RWPE1 (cell line): ENCODE measurements at places on chromosomes 13 and 19.

DNA sequence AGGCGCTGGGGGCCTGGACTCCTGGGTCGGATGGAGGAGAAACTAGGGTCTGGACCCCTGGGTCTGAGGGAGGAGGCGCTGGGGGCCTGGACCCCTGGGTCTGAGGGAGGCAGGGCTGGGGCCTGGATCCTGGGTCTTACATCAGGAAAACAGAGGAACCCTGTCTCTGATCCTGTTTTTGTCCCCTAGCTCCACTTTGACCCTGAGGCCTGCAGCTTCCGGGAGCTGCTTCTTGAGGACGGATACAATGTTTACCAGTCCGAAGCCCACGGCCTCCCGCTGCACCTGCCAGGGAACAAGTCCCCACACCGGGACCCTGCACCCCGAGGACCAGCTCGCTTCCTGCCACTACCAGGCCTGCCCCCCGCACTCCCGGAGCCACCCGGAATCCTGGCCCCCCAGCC, 2.4 kb downstream of the FGF21 start:
- no peak for DNase-seq

DNA sequence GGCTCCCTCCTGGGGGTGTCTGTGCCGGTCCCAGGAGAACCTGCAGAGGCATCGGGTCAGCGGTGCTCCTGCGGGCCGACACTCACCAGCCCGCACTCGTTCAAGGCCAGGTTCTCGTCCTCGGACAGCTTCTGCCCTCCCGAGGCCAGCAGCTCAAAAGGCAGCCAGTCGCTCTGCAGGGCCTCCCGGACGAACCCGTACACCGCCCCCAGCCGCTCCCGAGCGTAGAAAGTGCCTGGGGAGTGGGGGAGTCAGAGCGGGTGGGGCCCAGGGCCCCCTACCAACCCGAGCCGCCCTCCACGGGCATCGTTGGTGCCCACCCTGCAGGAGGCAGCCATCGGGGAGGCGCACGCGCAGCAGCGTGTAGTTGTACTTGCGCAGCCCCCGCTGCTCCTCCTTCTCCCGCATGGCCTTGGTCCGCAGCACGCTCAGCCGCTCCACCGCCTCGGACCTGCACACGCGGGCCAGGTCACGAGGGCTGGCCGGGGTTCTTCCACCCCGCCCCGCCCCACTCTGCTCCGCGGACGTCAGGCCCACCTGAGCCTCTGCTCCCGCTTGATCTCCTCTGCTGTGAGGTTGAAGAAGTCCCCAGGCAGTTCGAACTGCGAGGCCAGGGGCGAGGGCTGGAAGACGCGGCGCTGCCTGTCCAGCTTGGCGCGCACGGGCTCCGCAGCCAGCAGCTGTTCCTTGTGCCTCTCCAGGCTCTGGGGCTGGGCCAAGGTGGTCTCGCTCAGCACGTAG, 11.5 kb downstream of the UBXN6 start:
- DNase-seq: no peak

- DNase-seq: no peak
Measured at GRCh38 chr13:22017226-22017625, 346.4 kb downstream of the FGF9 start.

DNA sequence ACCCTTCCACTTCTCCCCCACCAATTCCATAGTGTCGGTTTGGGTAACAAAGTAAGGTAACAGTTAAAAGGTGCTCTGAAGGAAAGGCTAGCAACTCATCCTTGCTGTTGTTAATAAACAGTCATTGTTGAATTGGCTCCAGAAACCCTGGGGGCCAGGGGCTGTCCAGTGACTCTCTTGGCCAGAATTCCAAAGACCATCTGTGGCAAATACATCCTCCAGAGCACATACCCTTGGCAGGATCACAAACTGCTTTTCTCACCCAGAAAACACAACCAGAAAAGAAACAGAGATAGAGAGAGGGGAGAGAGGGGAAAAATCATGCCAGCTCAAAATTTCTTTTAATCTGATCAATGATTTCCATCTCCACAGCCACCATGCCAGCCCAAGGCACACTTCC, 22.1 kb downstream of the CACNA1A start:
- DNase-seq: no peak

DNA sequence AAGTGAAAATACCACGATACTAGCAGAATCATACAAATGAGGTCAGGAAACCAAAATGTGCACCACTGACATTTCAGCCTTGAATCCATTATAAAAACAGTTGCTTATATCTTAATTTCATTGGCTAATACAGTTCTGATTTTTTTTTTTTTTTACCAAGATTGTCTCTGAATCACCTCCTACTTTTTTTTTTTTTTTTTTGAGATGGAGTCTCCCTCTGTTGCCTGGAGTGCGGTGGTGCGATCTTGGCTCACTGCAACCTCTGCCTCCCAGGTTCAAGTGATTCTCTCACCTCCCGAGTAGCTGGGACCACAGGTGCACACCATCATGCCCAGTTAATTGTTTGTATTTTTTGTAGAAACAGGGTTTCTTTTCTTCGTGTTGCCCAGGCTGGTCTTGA, 270.2 kb downstream of the LMO7 start:
- no peak for DNase-seq

DNA sequence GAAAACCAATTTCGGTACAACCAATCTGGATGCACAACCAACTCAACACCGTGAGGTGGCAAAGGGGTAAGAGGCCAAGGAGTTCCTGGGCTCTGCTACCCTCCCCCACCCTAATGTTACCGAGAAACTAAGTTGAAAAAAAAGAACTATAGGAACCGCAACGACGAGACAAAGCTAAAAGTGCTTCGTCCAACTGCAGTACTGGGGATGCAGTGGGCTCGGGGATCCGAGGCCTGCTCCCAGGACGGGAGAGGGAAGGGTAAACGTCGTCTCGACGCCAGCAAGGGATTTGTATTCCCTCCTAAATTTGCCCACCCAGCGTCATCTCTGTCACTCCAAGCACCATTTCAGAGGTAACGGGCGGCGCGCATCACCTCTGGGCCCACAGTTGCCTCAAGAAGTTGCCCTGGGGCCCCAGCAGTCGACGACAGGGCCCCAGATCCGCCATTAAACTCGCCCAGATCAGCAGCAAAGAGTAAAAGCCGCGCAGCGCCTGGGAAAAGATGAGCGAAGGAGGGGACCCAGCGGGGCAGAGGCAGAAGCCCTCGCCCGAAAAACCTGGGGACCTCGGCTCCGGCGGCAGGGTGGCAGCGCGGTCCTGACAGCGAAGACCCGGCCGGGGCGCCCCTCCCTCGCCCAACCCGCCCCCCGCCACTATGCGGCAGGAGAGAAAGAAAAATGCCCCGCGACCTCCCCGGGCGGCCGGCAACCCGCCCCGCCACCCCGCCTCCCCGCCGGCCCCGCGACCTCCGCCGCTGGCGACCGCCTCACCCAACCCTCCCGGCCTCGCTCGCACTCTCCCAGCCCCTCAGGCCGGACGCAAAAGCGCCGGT, 752 bp downstream of the ZMYM5 start:
- DNase-seq: peak; percentile 43

GRCh38 chr13:80262051-80262695, 78.8 kb downstream of the SPRY2 start:
- DNase-seq: no peak

DNA sequence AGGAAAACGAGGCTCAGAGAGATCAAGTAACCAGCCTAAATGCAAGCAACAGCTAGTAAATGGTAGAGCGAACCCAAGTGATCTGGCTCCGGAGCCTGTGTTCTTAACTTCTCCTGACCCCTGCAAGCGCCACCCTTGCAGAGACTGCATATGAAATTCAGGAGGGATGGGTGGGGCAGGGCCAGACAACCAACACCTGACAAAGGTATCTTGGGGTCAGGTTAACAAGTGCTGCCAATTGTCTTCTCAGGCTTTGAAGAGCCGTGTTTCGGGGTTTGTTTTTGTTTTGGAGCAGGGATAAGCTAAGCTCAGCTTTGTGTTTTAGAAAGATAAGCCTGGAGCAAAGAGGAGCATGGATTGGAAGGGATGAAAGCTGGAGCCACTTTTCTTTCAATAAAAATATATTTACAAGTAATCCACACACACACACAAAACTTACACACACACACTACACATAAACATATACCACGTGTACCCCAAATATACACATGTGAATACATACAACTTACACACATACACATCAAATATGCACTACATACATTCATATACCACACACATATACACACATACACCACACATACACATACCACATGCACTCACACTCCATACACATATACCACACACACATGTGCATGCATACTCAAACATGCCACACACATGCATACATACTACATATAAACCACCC, 722.0 kb downstream of the DIAPH3 start:
- no peak for DNase-seq

DNA sequence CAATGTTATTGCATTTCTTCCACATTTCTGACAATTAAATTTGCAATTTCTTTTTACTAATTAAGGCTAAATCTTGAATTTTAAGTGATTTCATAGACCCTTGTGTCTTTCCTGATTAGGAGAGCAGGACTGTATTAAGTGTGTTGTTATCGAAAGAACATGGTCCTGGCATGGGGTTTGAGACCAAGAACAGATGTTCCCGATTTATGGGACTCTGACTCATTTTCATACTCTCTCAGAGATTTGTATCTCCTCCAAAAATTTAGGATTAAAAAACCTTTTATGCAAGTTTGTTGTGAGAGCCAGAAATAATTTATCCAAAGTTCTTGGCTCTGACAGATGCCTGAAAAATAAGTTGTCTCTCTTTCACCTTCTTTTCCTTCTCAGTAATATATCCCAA, 589.3 kb upstream of the ARGLU1 start:
- no peak for DNase-seq

- DNase-seq: peak; percentile 61
Measured at GRCh38 chr19:33376423-33376822, 2.9 kb downstream of the CEBPG start.

- DNase-seq: no peak
Measured at GRCh38 chr13:36310417-36311108, 12.9 kb upstream of the CCDC169 start.

DNA sequence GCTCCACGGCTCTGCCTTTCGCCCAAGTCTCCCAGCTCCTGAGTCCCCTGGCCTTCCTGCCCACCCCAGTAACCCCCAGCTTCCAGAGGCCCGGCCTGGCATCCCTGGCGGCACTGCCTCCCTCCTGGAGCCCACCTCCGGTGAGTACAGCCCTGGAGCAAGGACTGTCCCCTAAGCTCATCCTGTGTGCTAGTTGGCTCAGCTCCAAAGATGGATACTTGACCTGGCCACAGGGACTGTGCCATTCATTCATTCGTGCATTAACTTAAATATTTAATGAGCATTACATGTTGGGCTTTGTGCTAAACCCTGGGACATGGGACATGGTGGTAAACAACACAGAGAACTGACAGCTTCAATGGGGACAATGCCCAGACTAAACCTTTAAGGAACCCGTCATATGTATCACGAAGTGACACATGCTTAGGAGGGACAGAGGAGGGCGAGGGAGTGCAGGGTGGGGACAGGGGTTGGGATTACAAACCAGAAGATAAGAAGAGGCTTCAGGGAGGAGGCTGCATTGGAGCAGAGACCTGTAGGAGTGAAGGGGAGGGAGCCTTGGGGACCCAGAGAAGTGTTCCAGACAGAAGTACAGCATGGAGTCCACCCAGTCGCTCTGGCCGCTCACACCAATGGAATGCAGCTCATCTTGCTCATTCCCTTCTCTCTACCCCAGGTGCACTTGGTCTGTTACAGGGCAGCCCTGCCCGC, 6.9 kb upstream of the OVOL3 start:
- no peak for DNase-seq

- DNase-seq: no peak
Measured at GRCh38 chr13:50203256-50203941, 188.2 kb downstream of the KCNRG start.

- no peak for DNase-seq
Measured at GRCh38 chr13:113917594-113918371, 53.9 kb upstream of the GAS6 start.

GRCh38 chr19:29679598-29680210, 14.4 kb downstream of the PLEKHF1 start:
- DNase-seq: no peak
